ENCODE measurements at places on chromosomes 7 and 10. TPM values are rescaled to one million over a fixed set of nuclear protein-coding genes. Genes with fewer than 3 reads are reported as not detected.

SLC39A12 gene
- not detected for total RNA-seq

GARS1 gene
- total RNA-seq = 165 TPM

WIPF3 gene
- total RNA-seq = not detected

REEP3 gene
- 19.9 TPM for total RNA-seq

HGF gene
- not detected for total RNA-seq

THSD7A gene
- total RNA-seq = not detected

SRI gene
- total RNA-seq = 191 TPM

ANKRD61 gene
- total RNA-seq = 0.18 TPM

POLR3A gene
- 24.2 TPM for total RNA-seq

ARHGAP21 gene
- 30.0 TPM for total RNA-seq

AKR1C8 gene
- total RNA-seq = 0.23 TPM

HKDC1 gene
- 1.3 TPM for total RNA-seq

NRG3 gene
- total RNA-seq = not detected

CLRN3 gene
- total RNA-seq = not detected

NEUROG3 gene
- not detected for total RNA-seq

PON1 gene
- not detected for total RNA-seq

EPO gene
- total RNA-seq = not detected

RET gene
- 0.18 TPM for total RNA-seq

VWC2 gene
- total RNA-seq = not detected

RINT1 gene
- total RNA-seq = 22.9 TPM

TSPAN12 gene
- total RNA-seq = not detected

HMX3 gene
- not detected for total RNA-seq

ERLIN1 gene
- total RNA-seq = 17.1 TPM

PRPF18 gene
- total RNA-seq = 21.7 TPM

FAM241B gene
- 4.8 TPM for total RNA-seq

PRSS37 gene
- total RNA-seq = not detected

SKAP2 gene
- total RNA-seq = 7.9 TPM

RADIL gene
- 0.14 TPM for total RNA-seq

PPP1R9A gene
- not detected for total RNA-seq

TEX36 gene
- not detected for total RNA-seq

FGFBP3 gene
- total RNA-seq = 1.3 TPM

DNAJC12 gene
- total RNA-seq = 3.7 TPM

KLF14 gene
- total RNA-seq = not detected

SLC13A4 gene
- not detected for total RNA-seq

COL13A1 gene
- not detected for total RNA-seq

MAP3K8 gene
- total RNA-seq = 16.5 TPM

TAF5 gene
- 10.3 TPM for total RNA-seq

CAV2 gene
- not detected for total RNA-seq

FRMPD2 gene
- total RNA-seq = not detected

Measured in T-helper 2 cell treated with Interferon-gamma antibody and Interleukin-4, amounts not matched to agents 100 ng/mL and 5 ng/mL, for 36 hours (primary cell).